ENCODE measurements at places on chromosomes 11 and 22.

GRCh38 chr11:1875093-1875850 is 16.4 kb downstream of the PRR33 start:
- no peak for DNase-seq

- no peak for DNase-seq
Measured at GRCh38 chr22:48751539-48752437, 1075.9 kb downstream of the BRD1 start.

- no peak for DNase-seq
Measured at GRCh38 chr11:95950905-95951304, 27.0 kb upstream of the MTMR2 start.

- DNase-seq = no peak
Measured at GRCh38 chr22:27445881-27446280, 355.7 kb downstream of the MN1 start.

GRCh38 chr11:34437224-34438125 is 1.3 kb upstream of the CAT start:
- DNase-seq = no peak

- DNase-seq = no peak
Measured at GRCh38 chr22:49368221-49368975, 459.3 kb downstream of the BRD1 start.

DNA sequence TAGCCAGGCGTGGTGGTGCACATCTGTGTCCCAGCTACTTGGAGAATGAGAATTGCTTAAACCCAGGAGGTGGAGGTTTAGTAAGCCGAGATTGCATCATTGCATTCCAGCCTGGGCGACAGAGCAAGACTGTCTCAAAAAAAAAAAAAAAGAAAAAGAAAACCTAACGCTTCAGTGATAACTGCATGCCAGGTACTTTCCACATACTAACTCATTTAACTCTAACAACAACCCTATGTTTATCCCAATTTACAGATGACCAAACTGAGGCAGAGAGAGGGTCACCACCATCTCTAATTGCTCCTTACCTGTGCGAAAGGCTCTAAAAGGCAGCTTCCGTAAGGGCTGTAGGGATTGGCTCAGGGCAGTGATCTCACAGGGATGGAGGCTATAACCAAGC is 11.6 kb downstream of the PISD start:
- DNase-seq = no peak

- DNase-seq = no peak
Measured at GRCh38 chr22:46110215-46110614, 40.1 kb upstream of the PPARA start.
